ENCODE measurements at places on chromosomes 5 and 9. TPM values are rescaled to one million over a fixed set of nuclear protein-coding genes. Genes with fewer than 3 reads are reported as not detected.

The NNT gene
- total RNA-seq: 53.9 TPM

The IRX2 gene
- 5.1 TPM for total RNA-seq

The PFN3 gene
- not detected for total RNA-seq

The UBQLN1 gene
- total RNA-seq: 127 TPM

The SHISAL2B gene
- not detected for total RNA-seq

Data from HFFc6 (cell line).